ENCODE measurements at places on chromosomes 7 and 10.

DNA sequence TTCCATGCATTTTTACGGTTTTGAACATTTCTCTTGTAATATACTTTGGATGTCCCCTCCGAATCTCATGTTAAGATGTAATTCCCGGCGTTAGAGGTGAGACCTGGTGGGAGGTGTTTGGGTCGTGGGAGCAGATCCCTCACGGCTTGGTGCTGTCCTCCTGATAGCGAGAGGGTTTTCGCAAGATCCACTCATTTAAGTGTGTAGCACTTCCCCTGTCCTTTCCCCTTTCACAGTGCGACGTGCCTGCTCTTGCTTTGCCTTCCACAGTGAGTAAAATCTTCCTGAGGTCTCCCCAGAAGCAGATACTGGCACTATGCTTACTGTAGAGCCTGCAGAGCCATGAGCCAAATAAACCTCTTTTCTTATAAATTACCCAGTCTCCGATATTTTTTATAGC lies 6.6 kb downstream of the GPR141 start:
- DNase-seq: no peak

GRCh38 chr10:77504873-77505257 lies 132.7 kb downstream of the KCNMA1 start:
- no peak for DNase-seq

DNA sequence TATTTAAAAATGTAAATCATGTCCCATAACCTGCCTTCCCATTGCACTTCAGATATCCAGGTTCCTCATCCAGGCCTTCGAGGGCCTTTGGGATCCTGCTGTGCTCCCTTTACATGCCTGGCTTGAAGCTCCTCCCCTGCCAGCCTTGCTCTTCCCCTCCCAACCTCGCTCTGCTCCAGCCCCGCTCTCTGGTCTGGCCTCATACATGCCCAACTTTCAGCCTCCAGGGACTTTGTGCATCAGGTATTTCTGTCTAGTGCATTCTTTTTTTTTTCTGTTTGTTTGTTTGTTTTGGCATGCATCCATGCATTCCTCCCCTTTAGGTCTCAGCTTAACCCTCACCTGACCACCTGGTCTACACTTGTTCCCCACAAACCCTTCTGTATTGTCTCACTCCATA lies 160.3 kb downstream of the SNX10 start:
- no peak for DNase-seq

DNA sequence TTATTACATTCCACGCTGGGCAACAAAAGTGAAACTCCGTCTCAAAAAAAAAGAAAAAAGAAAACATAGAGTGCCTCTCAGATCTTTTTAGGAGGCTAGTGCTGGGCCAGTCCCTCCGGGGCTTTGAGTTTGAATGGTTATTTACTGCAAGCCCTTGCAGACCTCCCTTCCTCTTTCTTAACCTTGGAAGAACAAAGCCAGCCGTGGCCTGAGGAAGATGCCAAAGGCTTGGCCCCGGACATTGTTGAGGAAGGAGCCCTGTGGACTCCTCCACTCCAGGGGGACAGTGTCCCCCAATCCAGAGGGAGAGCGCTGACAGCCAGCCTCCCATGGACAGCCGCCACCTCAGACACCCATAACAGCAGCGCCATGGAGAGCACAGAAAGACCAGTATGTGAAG lies 5.0 kb downstream of the TSPAN33 start:
- DNase-seq: no peak

GRCh38 chr7:73932364-73932763 lies 71.4 kb downstream of the TMEM270 start:
- DNase-seq: no peak

DNA sequence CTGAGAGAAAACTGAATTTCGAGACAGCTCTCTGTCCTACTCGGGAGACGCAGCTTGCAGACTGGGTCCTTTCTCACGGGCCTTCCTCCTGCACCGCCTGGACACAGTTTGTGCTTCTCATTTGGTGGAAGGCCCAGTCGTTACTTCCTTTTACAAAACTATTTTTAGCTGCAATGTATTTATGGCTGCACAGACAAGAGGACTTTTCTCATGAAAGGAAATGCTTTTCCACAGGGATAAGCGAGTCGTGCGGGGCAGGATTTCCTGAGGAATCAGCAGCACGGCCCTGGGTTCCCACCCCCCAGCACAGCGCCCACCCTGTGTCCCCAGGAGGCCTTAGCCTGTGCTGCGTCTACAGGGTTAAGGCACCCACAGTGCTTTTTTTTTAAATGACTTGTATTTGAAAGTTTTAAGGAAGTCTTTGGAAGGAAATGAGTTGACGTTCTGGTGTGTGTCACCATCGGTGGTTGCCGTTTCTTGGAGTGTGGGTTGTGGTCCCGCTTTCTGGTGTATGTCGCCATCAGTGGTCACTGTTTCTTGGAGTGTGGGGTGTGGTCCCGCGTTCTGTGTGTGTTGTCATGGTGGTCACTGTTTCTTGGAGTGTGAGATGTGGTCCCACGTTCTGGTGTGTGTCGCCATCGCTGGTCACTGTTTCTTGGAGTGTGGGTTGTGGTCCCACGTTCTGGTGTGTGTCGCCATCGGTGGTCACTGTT lies 50.9 kb downstream of the INPP5A start:
- DNase-seq: peak; percentile 58

DNA sequence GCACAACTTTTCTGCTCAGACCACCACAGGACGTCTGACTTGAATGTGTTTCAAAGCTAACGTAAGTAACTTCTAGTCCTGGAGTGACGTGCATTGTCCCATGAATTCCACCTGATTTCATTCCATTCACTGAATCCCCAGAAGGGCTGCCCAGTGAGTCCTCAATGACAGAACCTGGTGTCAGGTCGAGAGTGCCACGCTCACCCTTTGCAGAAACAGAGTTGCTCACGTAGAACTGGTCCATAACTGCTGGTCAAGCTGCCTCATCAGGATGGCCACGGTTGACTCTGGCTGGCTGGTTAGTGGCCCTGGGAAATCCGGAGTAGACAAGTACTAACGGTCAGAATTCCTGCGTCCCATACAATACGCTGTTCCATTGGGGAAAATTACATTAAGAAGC lies 50.6 kb upstream of the UBE3C start:
- DNase-seq: no peak

- no peak for DNase-seq
Observed at GRCh38 chr10:125448596-125448995, 234.4 kb downstream of the TEX36 start.

DNA sequence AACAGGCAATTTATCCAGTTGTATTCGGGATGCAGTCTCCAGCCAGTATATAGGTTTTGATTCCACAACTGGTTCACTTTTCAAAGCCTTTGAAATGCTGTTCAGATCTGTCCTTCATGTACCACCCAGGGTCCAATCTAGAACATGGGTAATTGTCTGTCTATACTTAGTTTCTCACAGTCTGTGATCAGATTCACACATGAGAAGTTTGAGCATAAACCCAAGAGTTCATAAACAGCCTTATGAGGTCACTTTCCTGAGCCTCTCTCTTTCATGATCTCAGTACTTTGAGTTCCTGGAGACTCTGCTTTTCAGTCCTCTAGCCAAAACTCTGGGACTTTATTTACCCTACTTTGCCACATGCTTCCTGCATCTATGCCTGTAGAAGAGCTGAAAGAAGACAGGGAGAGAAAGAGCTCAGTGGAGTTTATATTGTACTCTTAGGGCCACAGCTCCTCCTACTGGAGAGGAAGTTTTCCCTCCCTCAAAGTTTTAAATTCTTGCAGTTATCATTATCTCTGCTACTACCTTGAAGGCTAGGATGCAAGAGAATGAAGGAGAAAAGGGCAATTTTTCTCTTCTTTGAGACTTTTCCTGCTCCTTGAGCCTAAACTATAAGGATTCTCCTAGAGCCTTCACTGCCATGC lies 172.0 kb downstream of the ZEB1 start:
- DNase-seq: no peak

GRCh38 chr10:6061056-6061455 lies 1.1 kb downstream of the IL2RA start:
- no peak for DNase-seq

DNA sequence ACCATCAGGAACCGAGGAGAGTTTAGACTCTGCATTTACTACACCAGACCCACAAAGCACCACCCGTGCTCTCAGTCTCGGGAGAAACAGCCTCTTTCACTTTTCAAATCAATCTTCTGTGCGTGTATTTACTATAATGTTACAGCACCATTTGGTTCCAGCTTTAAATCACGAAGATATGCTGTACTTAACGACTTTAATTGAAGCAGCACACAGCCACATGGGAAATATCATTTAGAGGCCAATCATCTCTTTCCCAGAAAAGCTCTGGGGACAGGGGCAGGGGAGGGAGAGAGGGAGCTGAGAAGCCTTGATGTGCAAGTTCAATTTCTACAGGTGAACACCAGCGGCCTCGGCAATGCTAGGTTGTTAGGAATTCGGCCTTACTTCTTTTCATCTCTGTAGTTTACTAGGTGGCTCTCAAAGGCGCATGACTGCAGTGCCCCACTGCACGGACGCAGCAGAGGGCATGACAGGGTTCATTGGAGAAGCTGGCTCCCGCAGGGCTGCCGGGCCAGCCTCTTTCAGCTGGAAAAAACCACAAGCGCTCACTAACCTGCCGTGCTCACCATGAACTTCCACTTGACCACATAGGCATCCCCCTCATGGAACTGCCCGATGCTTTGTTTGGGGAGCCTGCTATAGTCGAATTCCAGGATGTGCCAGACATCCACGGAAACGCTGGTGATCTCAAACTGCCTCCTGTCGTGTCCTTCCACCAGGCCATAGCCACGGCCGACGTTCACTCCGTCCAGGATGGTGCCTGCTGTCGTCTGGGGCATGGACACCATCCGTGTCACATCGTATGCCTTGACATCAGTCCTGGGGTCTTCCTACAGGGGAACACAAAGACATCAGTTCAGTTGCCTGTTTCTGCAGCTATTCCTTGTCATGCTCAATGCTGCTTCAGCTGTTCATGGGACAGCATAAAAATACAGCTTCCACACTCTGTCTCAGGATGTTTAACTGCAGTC lies 154.5 kb downstream of the SVIL start:
- DNase-seq: no peak

GRCh38 chr7:50268223-50268622 lies 36.3 kb upstream of the IKZF1 start:
- no peak for DNase-seq

DNA sequence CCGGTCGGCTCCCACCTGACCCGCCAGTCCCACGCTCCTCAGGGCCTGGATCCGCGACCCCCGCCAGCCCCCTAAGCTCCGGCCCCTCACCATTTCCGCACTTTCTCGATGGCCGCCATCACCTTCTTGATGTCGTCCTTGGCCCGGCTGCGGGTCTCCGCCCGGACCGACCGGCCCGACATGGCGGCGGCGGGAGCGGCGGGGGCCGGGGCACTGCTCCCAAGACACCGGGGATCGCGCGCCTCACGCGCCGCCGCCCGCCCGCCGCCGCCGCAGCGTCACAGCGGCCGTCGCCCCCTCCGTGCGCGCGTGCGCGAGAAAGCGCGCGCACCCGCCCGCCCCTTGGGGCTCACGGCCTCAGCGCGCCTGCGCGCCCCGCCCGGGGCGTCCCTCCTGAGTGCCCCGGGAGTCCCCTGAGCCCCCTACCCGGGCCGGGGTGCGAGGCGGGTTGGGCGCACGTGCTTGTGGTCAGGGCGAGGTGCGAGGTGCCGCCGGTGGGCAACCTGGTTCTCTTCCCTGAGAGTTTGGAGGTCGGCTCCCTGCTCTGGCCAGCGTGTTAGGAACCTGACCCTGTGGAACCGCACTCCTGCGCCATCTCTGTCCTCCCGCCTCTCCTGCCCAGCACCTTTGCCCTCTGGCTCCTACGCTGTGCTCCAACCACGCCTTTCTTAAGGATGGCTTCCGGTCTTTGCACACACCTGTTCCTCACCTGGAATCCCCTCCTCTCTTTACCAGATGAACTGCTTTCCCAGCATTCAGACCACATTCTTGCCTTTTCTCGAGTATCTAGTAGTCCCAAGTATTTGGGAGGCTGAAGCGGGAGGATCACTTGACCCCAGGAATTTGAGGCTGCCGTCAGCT lies at the start of gene BCL7B:
TSS of gene BCL7B (minus strand) at position 294 of the 861 bp plus-strand sequence. CDS start at position 182, 112 bp downstream.
- DNase-seq: peak; percentile 68

- no peak for DNase-seq
Observed at GRCh38 chr10:43691485-43691884, 42.8 kb upstream of the ZNF32 start.
